ENCODE measurements at places on chromosomes 1 and 21. TPM values are rescaled to one million over a fixed set of nuclear protein-coding genes. Genes with fewer than 3 reads are reported as not detected.

FCGR2B gene
- 0.49 TPM for polyA plus RNA-seq

GPR52 gene
- not detected for polyA plus RNA-seq

- H3K27me3 ChIP-seq: no peaks in the 10 kb centered on the region
- no peaks in the 10 kb centered on the region for H3K4me1 ChIP-seq
- H3K27ac ChIP-seq: no peak overlapping the region
- no peak for DNase-seq
Measured at GRCh38 chr1:165799387-165799786, 28.0 kb upstream of the UCK2 start.

GRCh38 chr1:28801461-28801860 is 10.5 kb upstream of the OPRD1 start:
- H3K27me3 ChIP-seq: no peaks in the 10 kb centered on the region
- no peak for DNase-seq
- H3K36me3 ChIP-seq: no peaks in the 10 kb centered on the region

- no peak overlapping the region for H3K4me3 ChIP-seq
- H3K27me3 ChIP-seq: no peaks in the 10 kb centered on the region
- DNase-seq: peak; percentile 73
- H3K36me3 ChIP-seq: no peaks in the 10 kb centered on the region
- no peaks in the 10 kb centered on the region for H3K4me1 ChIP-seq
Measured at GRCh38 chr1:46477153-46477929, 12.3 kb upstream of the DMBX1 start.

DNA sequence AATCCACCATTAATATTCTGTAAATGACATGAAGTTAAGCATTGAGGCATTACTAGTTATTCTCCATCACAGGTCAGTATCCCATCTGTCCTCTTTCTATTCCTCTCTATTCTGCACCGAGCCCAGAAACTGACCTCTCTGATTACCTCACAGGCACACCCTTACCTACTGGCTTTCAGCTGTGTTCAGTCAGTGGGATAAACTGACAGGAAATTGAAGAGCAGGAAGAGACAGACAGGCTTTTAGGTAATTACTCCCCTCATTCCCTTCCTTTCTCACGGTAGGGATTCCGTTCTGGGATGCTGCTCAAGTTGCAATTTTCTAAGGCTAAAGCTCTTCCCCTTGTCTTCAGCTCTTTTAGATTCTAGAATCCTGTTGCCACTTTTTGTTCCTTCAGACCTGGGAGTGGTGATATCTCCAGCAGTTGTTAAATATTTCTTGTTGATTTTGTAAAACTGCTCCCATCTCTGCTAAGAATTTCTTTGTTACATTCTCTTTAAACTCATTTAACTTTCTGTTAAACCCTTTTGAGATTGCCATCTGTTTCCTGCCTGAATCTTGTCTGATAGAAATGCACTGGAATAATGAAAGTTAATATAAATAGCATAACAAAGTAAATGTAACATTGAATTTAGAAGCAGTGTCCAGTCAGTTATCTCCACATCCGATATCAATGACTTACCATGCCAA is 1063.4 kb downstream of the PLA2G4A start:
- no peak for DNase-seq
- no peaks in the 10 kb centered on the region for H3K27me3 ChIP-seq

LCE2C gene
- not detected for polyA plus RNA-seq

LMOD1 gene
- polyA plus RNA-seq: not detected

GRCh38 chr1:212827171-212827776 is 20.2 kb downstream of the SPATA45 start:
- no peaks in the 10 kb centered on the region for H3K27me3 ChIP-seq
- H3K4me1 ChIP-seq: no peaks in the 10 kb centered on the region
- H3K4me3 ChIP-seq: no peak overlapping the region
- H3K27ac ChIP-seq: no peak overlapping the region
- H3K36me3 ChIP-seq: no peaks in the 10 kb centered on the region
- no peak for DNase-seq

DNA sequence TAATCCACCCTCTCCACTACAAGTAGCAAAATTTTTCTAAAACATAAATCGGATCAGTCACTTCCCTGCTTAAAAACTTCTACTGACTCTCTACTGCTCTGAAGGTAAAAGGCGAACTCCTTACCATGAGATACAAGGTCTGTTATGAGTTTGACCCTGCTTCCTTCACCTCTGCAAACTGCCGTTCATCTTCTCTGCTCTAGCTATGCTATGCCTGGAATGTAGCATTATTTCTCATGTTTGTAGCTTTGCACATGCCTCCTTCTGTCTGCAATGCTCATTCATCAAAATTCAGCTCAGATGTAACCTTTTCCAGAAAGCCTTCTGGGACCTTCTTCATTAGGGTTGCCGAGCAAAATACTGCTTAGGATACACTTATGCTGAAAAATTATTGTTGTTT is 30.8 kb downstream of the RPL5 start:
- H3K4me1 ChIP-seq: peaks cover 15% of the 10 kb centered on the region
- no peaks in the 10 kb centered on the region for H3K36me3 ChIP-seq
- H3K27ac ChIP-seq: no peak overlapping the region
- no peaks in the 10 kb centered on the region for H3K27me3 ChIP-seq

NPL gene
- 3.5 TPM for polyA plus RNA-seq

GRCh38 chr1:43447891-43448708 is 5.6 kb downstream of the HYI start:
- no peak overlapping the region for H3K4me3 ChIP-seq
- H3K4me1 ChIP-seq: peaks cover 5% of the 10 kb centered on the region
- H3K36me3 ChIP-seq: peaks cover 59% of the 10 kb centered on the region
- no peak overlapping the region for H3K27ac ChIP-seq

- no peak for DNase-seq
- no peaks in the 10 kb centered on the region for H3K27me3 ChIP-seq
- no peak overlapping the region for H3K4me3 ChIP-seq
- peaks cover 6% of the 10 kb centered on the region for H3K36me3 ChIP-seq
- H3K27ac ChIP-seq: no peak overlapping the region
Measured at GRCh38 chr1:23506376-23507107, 22.6 kb upstream of the ASAP3 start.

- H3K27me3 ChIP-seq: no peaks in the 10 kb centered on the region
- H3K4me3 ChIP-seq: peak overlapping the region; percentile 69
- peak overlapping the region; percentile 65 for H3K27ac ChIP-seq
- no peaks in the 10 kb centered on the region for H3K36me3 ChIP-seq
- peaks cover 46% of the 10 kb centered on the region for H3K4me1 ChIP-seq
Measured at GRCh38 chr1:39692152-39693074, 1.2 kb upstream of the HPCAL4 start.
